ENCODE measurements at places on chromosomes 13 and 19.

GRCh38 chr13:31965361-31966066 is 66.1 kb upstream of the FRY start:
- DNase-seq: no peak

DNA sequence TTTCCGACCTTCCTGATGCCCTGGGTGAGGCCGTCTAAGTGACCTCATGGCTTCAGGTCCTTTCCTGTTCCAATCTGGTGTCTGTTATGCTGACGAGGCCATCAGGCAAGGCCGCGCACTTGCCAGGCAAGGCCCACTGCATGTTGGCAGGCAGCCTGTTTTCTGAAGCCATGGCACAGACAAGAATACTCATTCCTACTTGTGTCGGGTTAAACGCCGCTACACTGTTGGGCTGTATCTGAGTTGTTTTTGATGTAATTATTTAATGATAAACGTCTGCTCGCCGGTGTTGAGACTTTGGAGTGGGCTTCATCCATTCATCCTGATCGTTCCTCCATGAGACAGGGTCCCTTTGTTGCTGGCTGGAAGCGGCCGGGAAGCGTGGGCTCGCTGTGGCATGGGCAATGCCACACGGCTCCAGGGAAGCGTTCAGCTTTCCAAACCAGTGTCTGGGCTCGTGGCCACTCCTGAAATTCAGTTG is 92.1 kb downstream of the ATP11A start:
- no peak for DNase-seq

- DNase-seq: no peak
Measured at GRCh38 chr13:34070544-34071303, 252.8 kb downstream of the RFC3 start.

- DNase-seq: no peak
Measured at GRCh38 chr13:77184455-77184854, 142.4 kb downstream of the MYCBP2 start.

DNA sequence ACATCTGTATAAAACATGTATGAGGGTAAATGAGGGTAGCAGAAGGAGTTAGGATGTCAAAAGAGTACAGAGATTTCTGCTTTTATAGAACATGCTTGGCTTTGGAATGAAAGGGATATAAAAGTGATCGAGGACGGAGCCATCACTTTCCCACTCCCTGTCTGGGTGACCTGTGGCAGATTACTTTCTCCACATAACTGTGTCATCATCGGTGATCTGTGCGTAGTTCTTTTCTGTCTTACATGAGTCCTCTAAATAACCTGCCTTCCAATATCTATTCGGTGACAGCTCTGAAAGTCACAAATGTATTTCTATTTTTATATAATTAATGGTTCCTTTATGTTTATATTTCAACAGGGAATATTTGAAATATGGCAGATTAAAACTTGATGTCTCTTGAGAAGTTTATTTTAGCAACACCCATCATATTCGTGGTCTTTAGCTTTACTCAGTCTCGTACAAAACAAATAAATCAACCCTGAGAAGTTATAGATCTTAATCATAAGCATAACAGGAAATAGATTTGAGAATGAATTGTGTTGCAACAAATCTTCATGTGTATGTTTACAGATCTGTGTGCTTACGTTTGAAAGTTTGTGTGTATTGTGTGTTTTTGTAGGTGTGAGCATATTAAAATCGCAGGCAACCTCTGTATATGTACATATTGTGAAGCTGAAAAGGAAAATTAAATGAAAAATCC is 1094.3 kb downstream of the EFNB2 start:
- DNase-seq: no peak

DNA sequence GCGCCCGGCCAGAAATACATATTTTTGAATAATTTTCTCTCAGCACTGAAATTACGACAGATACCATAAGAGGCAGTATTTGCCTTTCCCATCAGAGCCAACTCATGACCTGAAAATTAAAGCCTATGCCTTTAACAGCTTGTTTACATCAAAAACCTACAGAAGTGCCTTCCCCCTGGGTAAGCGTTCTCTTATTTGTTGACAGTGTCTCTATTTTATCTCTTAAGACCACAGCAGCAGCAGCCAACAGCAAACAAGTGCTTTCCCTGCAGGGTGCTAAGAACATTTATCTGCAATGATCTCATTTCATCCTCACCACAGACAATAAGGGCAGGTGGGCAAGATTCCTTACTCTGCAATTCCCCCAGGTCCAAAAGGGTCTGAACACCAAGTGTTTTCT is 6.0 kb downstream of the AKAP8L start:
- no peak for DNase-seq

All from neural crest cell (in vitro differentiated cells).